Hypothalamus (tissue), 51 donors: ENCODE measurements at places on chromosomes 3 and 15.

DNA sequence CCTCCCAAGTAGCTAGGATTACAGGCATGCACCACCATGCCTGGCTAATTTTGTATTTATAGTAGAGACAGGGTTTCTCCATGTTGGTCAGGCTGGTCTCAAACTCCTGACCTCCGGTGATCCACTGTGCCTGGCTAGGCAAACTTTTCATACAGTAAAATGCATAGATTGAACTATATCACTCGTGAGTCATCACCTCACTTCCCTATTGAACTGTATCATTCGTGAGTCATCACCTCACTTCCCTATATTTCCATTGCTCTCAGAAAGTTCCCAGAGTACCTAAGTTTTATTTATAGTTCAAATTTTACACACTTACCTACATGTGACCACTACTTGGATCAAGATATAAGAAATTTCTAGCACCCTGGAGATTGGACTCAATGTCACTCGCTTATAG, 73.6 kb upstream of the ACAD9 start:
- no peak for DNase-seq

- DNase-seq, result no peak
Measured at GRCh38 chr15:92049290-92049989, 195.9 kb downstream of the SLCO3A1 start.

- DNase-seq, result peak; percentile 70
Measured at GRCh38 chr15:74889390-74889882, 406 bp upstream of the MPI start.

DNA sequence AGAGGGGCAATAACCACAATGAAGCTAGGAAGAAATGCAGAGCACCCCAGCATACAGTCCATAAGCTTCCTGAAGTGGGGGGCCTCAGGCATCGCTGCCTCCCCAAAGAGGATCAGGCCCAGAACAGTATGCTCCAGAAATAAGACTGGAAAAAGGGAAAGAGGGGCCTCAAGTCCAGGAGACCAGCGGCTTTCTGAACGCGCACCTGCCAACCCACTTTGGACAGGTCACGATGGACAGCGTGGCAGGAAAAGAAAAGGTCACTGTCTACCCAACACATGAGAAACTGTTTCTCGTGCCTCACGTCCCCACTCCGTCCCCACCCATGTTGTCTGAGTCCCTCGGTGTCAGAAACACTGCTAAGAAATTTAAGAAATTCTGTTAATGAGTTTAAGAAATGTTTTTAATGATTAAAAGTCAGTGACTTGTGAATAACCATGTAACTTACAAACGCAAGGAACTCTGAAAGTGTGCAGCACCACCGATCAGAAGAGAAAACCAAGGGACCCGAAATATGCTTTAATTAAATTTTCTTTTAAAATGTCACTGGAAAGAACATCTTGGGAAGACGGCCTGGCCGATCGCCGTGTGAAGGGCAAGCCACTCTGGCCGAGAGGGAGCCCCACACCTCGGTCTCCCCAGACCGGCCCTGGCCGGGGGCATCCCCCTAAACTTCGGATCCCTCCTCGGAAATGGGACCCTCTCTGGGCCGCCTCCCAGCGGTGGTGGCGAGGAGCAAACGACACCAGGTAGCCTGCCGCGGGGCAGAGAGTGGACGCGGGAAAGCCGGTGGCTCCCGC, 1.7 kb upstream of the PPARG start:
- no peak for DNase-seq

GRCh38 chr15:78564743-78565096, 600 bp upstream of the CHRNA5 start:
- DNase-seq, result no peak

DNA sequence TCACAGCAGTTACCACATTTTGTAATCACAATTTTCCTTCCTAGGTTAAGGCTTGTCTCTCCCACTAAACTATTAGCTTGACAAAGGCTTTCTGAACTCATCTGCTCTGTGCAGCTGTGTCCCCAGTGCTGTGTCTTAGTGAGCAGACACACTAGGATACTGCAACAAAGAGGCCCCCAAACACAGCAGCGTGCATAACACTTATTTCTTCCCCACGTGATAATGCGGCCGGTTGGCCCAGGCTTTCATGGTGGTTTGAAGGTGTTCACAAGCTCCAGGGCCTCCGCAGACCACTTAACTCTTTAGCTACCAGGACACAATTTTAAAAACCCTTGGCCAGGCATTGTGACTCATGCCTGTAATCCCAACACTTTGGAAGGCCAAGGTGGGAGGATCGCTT, 2.2 kb upstream of the HDAC11 start:
- no peak for DNase-seq
